Activated CD4-positive, alpha-beta T cell treated with anti-CD3 and anti-CD28 coated beads, Interleukin-2, amount 50 U/mL, for 48 hours (primary cell): ENCODE measurements at places on chromosomes 12 and 14.

DNA sequence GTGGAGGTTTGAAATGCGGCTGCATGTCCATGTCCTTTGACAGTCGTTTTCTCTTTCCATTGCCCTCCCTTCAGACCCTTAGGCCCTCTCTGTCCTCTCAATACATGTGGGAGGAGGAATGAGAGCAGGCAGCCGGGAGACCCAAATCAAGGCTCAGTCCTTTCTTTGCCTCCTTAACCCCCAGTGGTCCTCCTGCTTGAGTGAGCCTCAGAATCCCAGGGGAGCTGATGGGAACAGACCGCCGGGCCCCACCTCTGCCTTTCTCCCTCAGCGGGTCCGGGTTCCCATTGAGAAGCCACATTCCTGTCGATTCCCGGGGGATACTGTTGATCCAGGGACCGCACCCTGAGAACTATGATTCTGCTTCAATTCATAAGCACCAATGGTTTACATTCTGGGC lies 77.9 kb upstream of the RFLNA start:
- no peak for DNase-seq

DNA sequence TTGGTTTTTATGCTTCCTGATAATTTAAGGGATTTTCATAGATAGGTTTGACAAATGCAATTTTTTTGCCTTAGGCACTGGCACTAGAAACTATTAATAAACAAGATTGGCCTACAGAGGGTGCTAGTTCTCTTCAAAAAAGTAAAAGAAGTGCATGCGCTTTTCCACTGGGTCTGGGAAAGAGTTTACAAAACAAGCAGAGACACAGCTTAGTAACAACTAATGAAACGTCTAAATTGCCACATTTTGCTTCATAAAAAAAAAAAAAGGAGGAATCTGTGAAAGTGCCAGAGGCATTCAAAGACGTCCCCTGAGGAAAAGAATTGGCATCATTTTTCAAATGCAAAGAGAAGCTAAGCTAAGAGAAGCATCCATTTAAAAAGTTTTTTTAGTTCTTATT lies 58.3 kb upstream of the EEA1 start:
- no peak for DNase-seq

DNA sequence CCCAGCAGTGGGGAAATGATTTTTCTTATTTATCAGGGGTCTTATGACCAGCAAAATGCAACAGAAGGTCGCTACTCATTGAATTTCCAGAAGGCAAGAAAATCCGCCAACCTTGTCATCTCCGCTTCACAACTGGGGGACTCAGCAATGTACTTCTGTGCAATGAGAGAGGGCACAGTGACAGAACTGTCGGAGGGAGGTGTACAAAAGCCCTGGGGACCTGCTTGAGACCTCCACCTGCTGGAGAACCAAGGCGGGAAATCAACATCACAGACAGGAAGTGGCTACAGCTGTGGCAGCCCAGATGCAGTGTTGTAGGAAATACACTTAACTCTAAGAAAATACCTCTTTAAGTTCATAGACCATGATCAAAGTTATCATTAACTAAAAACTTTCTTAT lies 250.9 kb upstream of the OR4E1 start:
- peak; percentile 44 for DNase-seq

- no peak for DNase-seq
Observed at GRCh38 chr12:238736-239398, 23.8 kb downstream of the SLC6A13 start.

DNA sequence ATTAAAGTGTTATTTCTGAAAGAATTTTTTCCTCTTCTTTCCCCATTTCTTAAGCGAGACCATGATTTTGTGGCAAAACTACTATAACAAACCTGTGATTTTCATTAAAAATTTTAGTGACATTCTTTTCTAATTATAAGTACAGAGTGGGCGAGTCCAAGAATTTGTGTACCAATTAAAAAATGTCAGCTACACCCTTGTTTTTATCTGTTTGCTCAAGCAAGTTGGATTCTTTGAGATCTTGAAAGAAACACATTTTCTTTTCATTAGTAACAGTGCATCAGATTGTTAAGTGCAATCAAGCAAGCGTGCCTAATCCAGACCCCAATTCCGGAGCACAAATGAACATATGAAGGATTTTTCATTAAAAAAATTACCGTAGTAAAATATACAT lies 338.8 kb upstream of the DDHD1 start:
- no peak for DNase-seq
